ENCODE measurements at places on chromosomes 5 and 9.
A peak's percentile ranks its signal among the peaks of the same experiment; 100 is the strongest.

DNA sequence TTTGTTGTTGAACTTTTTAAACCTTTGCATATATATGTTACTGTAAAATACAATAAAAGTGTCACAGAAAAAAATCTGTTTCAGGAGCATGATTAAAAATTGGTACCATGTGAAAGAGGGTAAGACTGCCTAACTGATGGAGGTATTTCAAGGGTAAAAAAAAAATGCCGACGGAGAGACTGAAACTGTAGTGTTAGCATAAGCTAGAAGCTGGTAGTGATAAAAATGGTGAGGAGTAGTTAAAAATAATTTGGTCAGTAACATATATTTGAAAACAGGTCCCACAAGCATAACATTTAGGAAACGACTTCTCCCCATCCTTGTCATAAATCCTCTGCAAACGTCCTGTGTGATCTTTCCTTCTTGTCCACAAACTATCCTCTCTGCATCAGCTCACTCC is 64.7 kb downstream of the MEF2C start:
- DNase-seq, result no peak

DNA sequence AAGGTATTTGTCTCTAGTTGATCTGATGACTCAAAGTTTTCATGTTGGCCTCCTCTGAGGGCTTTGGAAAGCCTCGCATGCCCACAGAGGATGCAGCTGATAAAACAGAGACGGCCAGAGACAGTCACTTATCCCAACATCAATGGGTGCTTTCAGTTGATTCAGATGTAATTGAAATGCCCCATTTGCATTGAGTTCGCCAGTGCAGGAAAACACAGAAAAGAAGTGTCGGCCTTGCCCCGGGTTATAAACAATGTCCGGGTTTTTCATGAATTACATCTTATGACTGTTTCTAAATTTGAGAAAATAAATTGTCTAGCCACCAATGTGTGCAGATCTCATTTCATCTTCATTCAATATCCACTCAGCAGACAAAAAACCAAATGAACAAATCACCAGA is 42.2 kb upstream of the ICE1 start:
- no peak for DNase-seq

GRCh38 chr5:144481861-144482260 is 311.2 kb downstream of the KCTD16 start:
- DNase-seq, result no peak

DNA sequence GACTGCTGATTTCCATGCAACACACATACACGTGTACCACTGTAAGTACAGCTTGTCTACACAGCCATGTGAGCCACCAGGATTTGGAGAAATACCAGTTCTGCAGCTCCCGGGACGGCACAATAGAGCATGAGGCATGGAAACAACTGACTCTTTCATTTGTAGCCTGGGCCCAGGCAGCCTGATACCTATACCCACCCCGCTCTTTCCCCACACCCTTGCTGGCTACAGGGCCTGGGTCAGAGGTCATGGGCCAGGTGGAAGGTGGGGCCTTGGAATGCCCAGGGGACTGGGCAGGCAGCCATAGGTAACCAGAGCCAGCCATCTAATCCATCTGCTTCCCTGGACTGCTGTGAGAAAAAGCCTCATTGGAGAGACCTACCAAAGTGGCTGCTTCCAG is 39.0 kb upstream of the ZSWIM6 start:
- no peak for DNase-seq

GRCh38 chr5:68405026-68405684 is 189.6 kb downstream of the PIK3R1 start:
- DNase-seq, result no peak

- no peak for DNase-seq
These were observed 125.0 kb downstream of the LHFPL2 start for GRCh38 chr5:78523314-78524193.

GRCh38 chr9:131727184-131727759 is 12.6 kb downstream of the RAPGEF1 start:
- peak; percentile 59 for DNase-seq

- DNase-seq, result no peak
These were observed 476.6 kb upstream of the WWC1 start for GRCh38 chr5:167814828-167815227.

GRCh38 chr5:181134259-181134658 is 3.3 kb upstream of the OR2V1 start:
- no peak for DNase-seq

GRCh38 chr5:61229416-61229815 is 67.1 kb upstream of the SMIM15 start:
- no peak for DNase-seq

GRCh38 chr5:54595721-54596120 is 78.2 kb downstream of the SNX18 start:
- no peak for DNase-seq

DNA sequence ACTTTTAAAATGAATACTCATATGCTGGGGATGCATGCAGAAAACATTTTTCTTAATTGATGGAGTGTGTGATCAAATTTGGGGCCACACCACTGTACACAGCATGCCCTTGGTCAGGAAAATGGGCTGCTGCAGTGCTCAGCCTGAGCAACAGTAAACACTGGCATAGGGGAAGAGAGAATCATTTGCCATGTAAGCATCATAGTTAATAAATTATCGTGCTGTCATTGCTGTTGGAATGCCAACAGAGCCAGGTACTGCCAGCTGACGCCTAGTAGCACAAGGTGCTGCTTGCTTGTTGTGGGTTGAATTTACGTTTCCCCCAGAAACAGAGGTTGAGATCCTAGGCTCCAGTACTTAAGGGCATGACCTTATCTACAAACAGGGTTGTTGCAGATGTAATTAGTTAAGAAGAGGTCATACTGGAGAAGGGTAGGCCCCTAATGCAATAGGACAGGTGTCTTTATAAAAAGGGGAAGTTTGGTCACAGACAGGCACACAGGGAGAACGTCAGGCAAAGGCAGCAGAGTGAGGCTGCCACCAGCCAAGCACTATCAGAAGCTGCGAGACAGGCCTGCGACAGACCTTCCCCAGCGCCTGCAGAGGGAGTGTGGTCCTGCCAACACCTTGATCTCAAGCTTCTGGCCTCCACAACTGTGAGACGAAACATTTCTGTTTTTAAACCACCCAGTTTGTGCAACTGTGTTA is 25.3 kb downstream of the DAP start:
- no peak for DNase-seq

DNA sequence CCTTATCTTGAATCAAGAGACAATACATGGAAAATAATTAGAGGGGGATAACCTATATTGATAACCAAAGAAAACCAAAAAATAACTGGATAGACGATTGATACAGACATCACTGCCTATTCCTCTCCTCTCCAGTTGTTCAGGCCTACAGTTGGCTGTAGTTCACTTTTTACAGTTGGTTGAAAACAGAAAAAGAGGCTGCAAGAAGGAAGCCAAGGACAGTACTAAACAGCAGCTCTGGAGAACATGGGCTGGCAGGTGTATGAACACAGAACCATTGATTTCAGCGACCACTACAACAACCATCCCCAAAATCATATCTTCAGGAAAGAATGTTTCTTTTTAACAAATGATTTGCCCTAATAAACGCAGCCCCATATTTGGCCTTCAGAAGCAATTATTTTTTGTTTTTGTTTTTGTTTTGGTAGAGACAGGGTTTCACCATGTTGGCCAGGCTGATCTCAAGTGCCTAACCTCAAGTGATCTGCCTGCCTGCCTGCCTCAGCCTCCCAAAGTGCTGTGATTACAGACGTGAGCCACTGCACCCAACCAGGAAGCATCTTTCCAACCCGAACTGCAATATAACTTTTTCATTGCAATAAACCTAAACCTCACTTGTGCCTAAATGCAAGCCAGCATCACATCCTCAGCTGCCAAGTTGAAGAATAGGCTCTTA is 64.3 kb downstream of the MLLT3 start:
- no peak for DNase-seq

DNA sequence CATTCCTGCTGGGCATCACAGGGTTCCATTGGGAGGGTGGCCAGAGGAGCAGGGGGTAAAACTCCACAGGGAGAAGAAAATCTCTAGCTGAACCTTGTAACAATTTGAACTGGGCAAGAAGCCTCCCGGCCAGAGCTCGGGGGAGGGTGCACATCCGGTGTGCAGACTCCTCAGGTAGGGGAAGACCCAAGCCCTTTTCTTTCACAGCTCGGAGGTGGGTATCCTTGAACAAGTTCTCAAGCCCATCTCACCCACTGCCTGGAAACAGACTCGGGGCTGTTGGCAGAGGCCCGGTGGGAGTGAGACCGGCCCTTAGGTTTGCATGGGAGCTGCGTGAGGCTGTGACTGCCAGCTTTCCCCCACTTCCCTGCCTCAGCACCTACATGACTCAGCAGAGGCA is 111.5 kb upstream of the IL7R start:
- no peak for DNase-seq

DNA sequence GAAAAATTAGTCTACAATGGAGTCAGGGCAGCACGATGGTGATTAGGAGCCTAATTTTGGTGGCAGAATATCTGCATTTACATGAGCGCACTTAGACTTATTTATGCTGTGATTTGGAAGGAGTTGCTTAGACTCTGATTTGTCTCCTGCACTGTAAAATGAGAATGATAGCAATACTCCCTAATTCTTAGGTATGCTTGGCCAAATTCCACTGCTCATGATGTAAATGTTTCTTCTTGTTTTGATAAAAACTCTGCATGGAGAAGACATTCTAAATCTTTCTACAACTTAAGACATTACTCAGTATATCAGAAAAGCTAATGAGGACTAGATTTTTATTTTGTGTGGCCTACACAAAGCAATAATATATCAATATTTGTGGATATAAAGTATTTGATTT is 205.4 kb downstream of the CDH18 start:
- no peak for DNase-seq

DNA sequence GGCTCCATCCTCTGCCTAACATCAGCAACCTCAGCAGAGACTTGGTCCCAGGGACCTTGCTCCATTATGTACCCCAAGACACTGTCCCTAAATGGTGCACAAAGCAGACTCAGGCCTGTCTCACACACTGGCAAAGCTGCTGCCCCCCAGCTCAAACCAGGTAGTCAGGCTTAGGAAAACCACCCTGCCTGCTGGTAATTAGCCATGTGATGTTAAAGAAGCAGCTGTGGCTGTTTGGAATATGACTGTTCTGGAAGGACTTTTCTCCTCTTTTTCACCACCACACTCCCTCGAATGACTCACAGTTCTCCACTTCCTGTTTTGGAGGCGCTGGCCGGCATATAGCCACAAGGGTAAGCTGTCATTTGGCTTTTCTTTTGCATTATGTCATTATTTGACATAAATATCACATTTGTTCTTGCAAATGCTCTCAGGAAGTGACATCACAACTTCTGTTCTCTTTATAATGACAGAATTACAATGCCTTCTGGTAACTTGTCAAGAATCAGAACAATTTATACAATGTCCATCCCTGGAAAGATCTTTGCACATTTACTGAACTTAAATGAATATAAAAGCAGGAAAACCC is 113.9 kb downstream of the SUSD1 start:
- DNase-seq, result peak; percentile 71
